Stimulated activated CD8-positive, alpha-beta memory T cell treated with anti-CD3 and anti-CD28 coated beads, Interleukin-15, amount 100 ng/mL, for 4 hours (primary cell): ENCODE measurements at places on chromosomes 2 and 18.

GRCh38 chr2:150023044-150023443, 435.5 kb upstream of the MMADHC start:
- no peak for DNase-seq

DNA sequence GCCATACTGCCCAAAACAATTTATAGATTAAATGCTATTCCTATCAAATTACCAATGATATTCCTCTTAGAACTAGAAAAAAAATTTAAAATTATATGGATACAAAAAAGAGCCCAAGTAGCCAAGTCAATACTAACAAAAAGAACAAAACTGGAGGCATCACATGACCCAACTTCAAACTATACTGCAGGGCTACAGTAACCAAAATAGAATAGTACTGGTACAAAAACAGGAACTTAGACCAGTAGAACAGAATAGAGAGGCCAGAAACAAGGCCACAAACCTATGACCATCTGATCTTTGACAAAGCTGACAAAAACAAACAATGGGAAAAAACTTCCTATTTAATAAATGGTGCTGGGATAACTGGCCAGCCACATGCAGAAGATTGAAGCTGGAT, 86.1 kb upstream of the KYNU start:
- no peak for DNase-seq

- DNase-seq: no peak
Measured at GRCh38 chr18:46013484-46014189, 46.5 kb upstream of the EPG5 start.

DNA sequence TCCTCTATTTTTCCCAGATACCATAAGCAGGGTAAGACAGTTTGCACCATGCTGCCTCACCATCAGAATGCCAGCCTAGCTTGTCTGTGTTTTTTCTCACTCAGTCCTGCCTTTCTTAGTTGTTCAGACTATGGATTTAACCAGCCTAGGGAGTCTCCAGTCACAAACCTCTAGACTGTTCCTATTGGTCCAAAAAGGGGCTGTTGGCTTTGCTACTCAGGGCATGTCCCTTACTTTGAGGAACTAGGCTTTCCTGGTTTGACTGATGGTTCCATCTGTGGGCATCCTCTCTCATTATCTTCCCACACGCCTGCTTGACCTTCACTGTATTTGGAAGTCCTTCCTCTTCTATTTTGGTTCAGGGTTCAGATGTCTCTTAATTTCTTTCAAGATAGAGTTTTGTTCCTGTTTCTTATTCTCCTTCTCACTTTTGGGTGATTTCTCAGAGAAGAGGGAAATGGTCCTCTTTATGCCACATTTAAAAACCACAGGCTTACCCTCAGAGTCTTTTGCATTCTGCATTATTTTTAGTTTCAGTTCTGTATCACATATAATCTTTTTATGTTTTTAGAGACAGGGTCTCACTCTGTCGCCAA, 31.3 kb upstream of the TMEM131 start:
- DNase-seq: no peak

GRCh38 chr2:9336576-9337314, 86.6 kb downstream of the ITGB1BP1 start:
- DNase-seq: no peak

DNA sequence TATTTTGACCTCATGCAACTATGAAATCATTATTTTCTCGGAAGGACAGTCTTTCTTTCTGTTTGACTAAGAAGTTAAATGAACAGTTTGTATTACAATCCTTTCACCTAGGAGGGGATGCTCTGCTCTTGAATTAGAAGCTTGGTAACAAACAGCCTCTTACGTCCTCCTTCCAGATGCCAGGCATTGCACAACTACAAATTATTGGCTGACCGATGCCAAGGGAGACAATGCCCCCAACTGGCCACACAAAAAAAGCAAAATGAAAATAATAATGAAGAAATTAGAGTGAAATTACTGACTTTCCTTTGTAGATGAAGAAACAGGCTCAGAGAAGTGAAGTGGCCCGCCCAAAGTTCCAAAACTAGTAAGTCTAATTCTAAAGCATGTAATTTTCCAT, 177.9 kb downstream of the CYRIA start:
- DNase-seq: no peak

DNA sequence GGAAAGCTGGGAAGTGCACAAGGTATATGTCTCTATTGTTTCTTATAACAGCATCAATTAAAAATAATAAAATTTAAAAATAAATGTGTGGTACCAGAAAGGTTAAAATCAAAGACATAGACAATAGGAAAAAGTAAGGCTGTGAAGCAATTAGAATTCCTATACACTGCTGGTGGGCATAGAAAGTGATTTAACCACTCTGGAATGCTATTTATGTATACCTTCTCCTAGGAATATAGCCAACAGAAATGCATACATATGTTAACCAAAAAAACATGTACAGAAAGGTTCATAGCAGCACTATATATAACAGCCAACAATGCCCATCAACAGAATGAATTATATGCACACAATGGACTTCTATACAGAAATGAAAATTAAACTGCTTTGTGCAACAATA, 43.0 kb downstream of the WDSUB1 start:
- no peak for DNase-seq

DNA sequence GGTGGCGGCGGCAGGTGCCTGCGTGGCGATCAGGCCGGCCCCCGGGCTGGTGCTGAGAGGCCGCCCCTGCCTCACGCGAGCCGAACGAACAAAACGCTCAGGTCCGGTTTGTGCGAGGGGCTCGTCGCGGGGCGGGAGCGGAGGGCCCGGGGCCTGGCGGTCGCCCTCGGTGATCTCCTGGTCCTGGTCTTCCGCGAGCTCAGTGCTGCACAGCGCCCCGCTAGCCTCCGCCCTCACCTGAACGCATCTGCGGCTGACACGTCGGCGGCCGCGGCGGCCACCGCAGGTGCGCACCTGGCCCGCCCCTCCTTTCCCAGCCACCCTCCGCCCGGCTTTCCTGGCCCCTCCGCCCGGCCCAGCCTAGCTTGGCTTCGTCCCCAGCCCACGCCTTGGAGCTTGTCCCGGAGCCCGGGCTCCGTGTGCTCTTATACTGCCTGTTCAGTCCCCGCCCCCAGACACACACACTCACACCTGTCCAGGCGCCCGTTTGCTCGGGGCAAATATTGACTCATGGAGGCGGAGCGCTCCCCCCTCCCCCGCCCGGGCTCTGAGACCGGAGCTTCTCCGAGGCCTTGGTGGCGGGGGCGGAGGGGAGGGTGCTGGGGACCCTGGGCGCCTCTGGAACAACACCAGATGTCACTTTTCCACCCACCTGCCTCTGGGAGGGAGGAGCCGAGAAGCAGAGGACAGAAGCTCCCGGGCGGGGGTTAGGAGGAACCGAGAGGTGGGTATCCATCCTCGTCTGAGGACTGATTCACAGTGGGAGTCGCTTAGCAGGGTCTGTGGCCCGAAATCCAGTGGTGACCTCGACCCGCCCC, 8.6 kb upstream of the CRYBA2 start:
- peak; percentile 48 for DNase-seq

GRCh38 chr2:127681976-127682857, 6.9 kb upstream of the LIMS2 start:
- no peak for DNase-seq
